ENCODE measurements at places on chromosomes 6 and 20.

DNA sequence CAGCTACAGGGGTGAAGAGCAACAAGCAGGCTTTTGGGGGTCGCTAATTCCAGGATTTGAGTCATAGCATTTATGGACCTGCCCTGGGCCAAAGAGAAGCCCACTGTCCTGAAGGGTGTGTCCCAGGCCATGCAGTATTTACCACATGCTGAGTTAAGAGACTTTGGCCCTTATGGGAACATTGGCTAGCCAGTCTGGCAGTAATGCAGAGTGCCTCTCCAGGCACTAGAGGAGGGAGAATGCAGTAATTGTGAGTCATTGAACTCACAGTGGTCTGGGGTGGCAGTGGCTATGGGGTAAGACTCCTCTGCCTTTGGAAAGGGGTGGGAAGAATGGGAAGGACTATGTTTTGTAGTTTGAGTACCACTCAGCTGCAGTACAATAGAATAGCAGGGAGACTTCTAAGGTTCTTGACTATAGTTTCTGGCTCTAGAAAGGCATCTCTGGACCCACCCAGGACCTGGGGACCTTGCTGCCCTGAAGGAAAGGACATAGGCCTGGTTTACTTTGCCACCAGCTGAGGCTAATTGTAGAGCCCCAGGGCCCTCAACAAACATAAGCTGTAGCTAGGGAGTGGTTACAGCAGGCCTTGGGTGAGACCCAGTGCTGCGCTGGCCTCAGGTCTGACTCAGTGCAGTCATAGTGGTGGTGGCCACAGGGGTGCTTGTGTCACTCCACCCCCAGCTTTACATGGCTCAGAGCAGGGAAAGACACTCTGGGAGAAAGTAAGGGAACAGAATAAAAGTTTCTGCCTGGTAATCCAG lies 520.9 kb downstream of the HTR1B start:
- no peak for DNase-seq

- no peak for DNase-seq
Measured at GRCh38 chr20:57256908-57257307, 9.5 kb downstream of the BMP7 start.

DNA sequence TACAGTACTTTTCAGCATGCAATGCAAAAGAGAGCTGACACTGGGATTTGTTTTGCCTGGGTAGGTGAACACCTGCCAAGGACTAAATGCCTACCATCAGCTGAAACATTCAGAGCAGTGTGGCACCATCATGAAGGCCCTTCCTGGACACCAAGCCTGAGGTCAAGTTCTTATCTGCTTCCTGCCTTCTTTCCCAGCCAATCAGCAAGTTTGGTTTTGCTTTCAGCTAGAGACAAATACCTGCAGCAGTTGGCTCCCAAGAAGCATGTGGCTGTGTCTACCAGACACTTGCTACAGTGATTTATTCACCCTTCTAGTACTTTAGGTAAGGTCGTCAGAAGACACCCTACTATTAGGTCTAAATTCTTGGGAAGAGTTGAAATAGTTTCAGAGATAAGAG lies 112.8 kb downstream of the TBX18 start:
- no peak for DNase-seq

DNA sequence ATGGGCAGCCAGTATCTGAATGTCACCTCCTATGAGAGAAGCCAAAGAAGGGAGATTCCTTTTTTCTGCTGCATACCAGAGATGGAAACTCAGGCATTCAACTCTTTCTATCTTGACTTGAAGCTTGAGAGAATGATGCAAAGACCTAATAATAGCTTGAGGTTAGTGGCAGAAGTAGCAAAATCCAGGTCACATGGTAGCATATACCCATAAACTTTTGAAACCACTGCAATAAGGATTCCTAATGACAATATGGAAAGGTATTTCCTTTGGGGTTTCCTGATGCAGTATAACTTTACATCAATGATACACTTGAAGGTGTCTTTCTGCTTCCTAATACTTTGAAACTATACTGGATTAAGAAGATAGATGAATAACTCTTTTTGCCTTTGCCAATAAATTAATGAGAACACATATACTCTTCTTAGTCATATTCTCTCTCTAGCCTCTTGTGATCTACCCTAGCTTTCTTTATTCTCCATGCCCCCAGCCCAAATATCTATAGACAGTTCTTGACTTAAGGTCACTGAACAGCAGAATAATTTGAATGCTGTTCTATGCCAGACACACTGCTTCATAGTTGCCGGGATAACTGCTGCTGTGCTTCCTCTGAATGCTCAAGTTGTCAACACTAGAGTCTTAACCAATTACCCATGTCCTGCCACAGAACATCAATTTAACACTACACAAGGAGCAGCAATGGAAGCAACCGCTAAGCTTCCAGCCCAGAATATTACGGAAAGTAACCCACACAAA lies 155.5 kb upstream of the SIM1 start:
- DNase-seq, result no peak

DNA sequence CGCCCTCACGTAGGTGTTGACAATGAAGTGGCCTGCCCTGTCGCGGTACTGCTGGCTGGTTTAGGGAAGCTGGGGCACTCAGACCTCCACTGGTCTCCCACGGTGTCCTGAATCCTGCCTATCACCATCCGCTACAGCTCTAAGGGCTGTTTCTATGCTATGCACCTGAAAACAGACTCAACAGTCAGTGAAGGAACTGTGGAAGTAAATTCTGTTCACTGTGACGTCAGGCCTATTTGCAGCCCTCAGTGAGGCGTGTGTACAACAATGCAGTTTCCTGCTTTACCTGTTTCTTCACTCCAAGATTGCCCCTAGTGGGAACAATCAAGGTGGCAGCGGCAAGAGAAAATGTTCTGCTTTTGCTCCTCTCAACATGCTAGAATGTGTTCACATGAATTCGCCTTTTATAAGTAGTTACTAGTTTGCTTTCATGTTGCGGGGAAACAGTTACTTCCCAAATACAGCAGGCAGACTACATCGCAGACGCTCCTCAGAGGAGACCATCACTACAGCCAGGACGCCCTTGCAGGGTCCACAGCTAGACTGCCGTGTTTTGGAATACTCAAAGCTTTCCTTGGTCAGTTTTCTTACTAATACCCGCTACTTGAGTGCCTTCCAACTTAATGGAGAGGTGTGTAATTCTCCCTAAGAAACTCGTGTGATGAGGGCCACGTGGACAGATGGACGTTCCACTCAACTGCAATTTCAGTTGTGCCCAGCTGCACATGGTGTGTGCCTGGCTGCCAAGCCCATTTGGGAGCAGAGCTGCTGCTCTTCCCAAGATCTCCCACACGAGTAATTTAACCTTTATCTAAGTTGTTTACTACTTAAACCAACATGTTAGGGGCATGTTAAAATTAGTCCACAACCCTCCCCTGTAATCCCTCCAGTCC lies 25.4 kb downstream of the DIDO1 start:
- no peak for DNase-seq

DNA sequence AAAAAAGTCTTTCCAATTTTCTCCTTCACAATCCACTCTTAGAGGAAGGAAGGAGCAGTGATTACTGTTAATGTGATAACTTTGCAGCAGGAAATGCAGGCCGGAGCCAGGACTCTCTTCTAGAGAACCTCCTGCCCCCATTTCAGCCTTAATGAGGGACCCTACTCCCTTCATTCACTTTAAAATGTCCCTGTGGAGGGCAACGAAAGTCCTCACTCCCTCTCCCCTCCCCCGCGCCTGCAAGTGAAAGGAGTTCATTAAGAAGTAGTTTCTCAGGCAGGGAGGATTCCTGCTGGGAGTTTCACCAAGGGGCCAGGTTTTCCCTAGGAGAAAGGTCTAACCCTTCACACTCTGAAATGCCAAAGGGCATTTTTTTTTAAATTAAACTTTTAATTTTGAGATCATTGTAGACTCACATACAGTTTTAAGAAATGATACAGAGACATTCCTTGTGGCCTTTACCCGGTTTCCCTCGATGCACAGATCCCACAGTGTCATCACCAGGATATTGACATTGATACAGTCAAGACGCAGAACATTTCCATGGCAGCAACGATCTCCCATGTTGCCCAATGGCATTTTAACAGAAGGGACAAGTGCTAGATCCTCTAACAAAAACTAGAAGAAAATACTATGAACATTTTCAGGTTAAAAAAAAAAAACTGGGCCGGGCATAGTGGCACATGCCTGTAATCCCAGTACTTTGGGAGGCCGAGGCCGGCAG lies 6.8 kb upstream of the COMMD7 start:
- peak; percentile 71 for DNase-seq

GRCh38 chr20:43910564-43910963 lies 4.1 kb upstream of the TOX2 start:
- DNase-seq, result no peak

DNA sequence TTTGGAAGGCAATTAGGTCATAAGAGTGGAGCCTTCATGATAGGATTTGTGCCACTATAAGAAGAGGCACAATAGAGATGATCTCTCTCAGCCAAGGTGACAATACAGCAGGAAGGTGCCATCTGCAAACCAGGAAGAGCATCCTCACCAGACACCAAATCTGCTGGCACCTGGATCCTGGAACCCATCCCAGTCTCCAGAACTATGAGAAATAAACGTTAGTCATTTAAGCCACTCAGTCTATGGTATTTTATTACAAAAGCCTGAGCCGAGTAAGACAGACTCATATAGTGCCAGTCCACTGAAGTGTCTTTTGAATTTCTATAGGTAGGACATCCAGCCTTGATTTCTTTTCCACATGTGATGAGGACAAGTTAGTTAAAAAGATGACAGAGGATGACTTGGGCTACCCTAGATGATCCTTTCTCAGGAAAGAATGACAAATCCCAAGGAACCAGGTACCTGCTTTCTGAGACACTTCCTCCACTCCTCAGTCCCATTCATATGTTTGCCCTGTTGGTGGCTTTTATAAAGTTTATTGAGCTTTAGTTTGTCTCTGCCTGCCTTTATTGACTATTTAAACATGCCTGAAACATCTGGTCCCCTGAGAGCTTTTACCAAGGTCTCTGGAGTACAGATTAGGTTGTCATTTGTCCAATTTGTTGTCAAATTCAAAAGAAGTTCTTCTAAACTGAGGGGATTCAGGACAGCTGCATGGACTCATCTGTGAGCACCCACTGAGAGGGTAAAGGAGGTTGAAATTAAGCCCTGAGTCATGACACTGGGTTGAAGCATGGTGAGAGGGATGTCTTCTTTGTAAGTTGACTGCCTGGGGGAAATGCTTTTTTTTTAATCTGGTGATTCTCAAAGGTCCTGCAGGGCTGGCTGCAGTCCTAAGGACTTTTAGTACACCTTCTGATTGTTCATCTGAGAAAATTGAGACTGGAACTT lies 165.0 kb upstream of the PLCB4 start:
- no peak for DNase-seq

GRCh38 chr6:57248311-57248895 lies 26.3 kb upstream of the RAB23 start:
- no peak for DNase-seq

GRCh38 chr6:112936079-112936472 lies 588.9 kb downstream of the RFPL4B start:
- no peak for DNase-seq

DNA sequence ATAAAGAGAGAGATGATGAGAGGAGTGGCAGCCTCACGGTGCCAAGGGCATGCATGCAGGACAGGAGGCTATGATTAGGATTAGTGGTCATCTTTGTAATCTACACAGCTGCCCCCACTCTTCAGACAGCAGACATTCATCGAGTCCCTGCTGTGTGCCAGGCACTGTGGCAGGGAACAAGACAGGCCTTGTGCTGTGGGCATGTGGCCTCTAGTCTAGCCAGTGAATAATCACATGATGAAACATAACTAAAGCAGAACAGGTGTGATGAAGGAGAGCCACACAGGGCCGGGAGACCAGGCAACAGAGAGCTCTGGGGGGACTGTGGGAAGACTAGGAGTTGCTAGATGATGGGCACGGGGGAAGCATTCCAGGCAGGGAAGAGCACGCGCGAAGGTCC lies 22.2 kb downstream of the TOX2 start:
- DNase-seq, result no peak

- DNase-seq, result no peak
Measured at GRCh38 chr6:33691456-33692077, 19.9 kb downstream of the UQCC2 start.

DNA sequence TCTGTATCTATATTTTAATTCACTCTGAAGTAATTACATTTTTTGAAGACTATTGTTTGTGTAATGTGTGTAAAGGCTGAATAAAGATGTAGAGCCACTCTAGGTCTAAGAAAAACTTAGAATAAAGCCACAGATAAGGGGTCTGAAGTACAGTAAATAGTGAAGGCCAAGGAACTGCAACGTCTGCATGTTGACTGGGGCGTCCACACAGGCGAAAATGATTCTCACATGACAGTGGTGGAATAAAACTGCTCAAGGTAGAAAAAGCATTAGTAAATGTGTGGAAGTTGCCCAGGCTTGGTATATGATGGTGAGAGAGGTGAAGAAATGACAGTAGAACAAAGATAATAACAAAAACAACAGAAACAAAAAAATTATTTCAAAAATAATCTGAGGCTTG lies 196.2 kb downstream of the KHDRBS2 start:
- DNase-seq, result no peak

GRCh38 chr6:36129941-36130666 lies at the start of gene MAPK13:
TSS of gene MAPK13 (plus strand) at chr6:36130513. CDS start at chr6:36130583, 70 bp downstream.
- DNase-seq, result peak; percentile 51

- no peak for DNase-seq
Measured at GRCh38 chr6:105618247-105618646, 215.4 kb upstream of the PREP start.

DNA sequence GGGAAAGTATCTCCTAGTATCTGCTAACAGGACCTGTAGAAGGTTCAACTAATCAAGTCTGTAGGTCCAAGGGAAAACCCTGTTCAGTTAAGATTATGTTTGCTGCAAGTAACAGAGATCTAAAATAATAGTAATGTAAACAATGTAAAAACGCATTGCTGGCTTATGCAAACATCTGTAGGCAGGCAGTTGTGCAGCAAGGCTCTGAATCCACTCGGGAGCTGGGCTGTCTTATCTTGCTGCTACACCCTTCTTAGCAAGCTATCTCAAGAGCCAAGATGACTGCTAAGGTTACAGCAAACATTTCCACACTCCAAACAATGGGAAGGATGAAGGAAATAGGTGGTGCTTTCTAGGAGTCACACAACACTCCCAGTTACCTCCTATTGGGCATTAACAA lies 397.3 kb upstream of the NRSN1 start:
- no peak for DNase-seq

- no peak for DNase-seq
Measured at GRCh38 chr20:58225452-58226200, 2.8 kb downstream of the ANKRD60 start.

DNA sequence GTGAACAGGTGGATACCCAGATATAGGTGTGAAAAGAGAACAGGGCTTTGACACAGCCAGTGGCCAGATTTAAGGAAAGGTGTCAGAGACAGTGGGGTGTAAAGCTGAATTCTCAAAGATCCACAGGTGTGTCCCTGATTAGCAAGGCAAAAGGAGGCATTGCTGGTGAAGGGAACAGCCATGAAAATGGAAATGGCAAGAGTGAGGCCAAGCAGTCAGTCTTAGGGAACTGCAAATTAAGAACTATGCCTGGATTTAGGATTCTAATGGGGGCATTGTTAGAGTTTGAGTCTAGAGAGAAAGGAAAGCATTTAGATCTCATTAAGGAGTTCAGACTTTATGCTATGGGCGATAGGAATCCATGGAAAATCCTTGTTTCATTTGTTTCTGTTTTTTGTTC lies 789.2 kb downstream of the MAFB start:
- no peak for DNase-seq
